Activated CD4-positive, alpha-beta T cell treated with anti-CD3 and anti-CD28 coated beads, Interleukin-2, Interleukin-6, amounts not matched to agents 100 ng/mL and 50 ng/mL, durations not matched to agents 16 hours and 8 hours (primary cell): ENCODE measurements at places on chromosomes 1 and 21.
A peak's percentile ranks its signal among the peaks of the same experiment; 100 is the strongest.

DNA sequence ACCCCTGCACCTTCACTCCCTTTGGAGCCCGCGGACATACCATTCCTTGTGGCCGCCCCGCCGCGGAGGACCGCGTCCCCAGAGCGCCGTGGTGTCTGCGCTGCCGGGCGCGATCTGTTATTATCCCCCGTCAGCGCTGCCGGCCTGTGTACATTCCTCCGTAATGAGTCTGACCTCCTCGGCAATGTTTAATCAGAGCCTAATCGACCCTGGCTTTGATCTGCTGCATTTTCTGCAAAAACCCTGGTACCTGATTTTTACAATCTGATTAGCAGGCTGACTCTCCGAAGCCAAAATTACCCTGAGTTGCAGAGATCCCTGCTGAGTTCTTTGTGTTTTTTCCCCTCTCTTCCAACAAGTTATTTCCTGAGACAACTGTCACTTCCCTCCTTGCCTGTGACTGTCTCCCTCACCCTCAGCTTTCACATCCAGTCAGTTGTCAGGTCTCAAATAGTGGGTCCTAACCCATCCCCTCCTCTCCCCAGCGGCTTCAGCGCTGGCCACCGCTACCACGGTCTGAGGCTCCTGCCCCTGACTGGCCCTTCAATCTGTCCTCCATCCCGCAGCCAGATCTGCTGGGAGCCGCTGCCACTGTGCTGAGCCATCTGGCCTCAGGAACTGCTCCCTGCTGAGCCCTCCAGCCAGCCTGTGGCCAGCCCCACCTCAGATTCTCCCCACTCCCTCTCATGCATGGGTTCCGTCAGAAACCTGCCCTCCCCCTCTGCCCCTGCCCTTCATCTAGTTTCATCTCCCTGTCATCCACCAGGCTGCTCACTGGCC, 53.5 kb downstream of the GLIS1 start:
- no peak for DNase-seq

DNA sequence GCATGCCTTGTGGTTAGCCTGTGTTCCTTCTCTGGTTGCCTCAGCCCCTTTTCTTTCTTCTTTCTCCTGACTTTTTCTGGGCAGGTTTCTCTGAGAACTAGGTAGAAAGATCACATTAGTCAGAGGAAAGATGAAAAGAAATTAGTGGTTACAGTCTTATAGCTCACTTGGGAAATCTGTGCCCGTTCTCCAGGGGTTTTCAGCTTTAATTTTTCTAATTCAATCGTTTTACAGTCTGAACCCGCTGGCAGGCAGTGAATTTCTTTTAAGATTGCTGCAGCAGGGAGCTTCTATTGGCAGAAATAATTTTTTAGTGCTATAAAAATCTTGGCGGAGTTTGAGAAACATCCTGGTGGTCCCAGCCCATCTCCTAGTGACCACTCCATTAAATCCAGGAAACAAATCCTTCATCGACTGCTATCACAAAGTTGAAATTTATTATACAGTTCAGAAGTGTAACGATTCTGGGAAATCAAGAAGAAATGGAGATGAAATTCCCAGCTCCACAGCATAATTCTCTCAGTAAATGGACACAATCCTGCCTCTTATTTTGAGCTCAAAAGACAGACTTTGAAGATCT, 113.1 kb downstream of the PCP4 start:
- no peak for DNase-seq

DNA sequence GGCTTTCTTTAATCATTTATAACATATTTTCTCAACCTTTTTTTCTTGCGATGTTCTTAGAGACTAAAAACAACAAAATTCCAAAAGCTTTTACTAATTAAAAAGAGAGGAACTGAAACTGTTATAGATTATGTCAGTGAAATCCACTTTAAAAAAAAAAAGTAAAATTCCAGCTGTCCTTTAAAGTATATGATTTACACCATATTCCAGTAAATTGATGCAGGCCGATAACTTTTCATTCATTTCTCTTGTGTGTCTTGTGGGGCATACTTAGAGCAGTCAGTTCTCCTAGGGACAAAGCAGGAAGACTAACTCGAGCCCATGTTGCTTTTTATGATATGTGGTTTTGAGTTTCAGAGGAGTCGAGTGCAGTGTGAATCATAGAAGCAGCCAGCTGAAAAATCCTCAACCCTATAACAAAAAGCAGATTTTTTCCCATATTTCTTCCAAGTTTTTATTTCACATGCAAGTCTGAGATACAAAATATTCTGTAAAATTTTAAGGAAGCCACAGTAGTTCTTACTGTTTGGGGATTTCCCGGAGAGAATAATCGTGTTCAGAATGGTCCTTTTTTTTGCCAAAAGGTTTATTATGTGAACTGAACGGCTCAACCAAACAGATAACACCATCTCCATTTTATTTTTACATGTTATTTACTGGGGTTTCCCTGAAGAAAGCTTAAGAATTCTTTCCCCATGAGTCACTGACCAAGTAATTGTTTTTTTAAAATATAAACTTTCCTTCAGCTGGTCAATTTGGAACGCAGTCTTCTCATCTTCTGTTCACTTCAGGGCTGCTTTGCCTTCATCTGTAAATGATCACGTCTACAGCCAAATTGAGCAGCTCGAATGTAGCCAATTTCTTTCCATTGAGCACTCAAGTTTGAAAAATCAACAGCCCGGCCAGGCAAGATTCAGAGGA, 77.0 kb upstream of the C1orf105 start:
- peak; percentile 48 for DNase-seq

DNA sequence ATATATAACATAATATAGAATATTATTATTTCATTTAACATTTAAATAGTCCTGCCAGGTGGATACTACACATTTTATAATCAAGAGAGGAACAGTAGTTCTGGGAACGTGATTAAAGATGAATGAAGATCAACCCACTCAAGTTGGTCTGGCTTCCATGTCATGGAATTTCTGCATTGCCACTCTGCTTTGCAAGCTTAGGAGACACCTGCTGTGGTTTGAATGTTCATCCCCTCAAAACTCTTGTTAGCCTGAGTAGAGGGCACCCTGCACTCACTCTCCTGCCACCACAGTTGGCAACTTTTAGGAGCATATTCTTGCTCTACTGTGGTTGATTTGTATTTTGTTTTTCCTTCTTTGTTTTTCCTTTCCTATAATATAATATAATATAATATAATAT, 153.2 kb downstream of the GLUL start:
- no peak for DNase-seq

DNA sequence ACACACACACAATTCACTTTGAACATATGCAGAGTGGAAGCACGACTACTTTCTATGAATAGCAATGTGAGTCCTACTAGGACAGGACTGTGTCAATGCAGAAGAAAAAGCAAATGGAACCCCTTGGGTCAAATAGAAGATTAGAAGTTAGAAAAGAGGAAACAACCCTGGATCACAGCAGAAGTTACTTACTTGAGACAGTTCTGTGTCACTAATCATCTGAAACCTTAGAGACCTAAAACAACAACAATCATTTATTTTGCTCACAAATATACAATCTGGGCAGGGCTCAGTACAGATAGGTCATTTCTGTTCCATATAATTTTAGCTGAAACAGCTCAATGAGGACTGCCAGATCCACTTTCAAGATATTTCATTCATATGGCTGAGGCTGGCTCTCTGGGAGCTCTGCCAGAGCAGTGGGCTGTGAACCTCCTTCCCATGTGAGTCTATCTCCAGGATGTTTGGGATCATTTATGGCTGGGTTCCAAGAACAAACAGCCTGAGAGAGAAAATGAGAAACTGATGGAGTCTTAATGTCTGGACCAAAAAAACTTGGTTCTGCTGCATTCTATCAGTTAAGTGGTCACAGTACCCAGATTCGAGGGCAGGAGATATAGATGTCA, 42.5 kb upstream of the IL10 start:
- DNase-seq, result no peak

DNA sequence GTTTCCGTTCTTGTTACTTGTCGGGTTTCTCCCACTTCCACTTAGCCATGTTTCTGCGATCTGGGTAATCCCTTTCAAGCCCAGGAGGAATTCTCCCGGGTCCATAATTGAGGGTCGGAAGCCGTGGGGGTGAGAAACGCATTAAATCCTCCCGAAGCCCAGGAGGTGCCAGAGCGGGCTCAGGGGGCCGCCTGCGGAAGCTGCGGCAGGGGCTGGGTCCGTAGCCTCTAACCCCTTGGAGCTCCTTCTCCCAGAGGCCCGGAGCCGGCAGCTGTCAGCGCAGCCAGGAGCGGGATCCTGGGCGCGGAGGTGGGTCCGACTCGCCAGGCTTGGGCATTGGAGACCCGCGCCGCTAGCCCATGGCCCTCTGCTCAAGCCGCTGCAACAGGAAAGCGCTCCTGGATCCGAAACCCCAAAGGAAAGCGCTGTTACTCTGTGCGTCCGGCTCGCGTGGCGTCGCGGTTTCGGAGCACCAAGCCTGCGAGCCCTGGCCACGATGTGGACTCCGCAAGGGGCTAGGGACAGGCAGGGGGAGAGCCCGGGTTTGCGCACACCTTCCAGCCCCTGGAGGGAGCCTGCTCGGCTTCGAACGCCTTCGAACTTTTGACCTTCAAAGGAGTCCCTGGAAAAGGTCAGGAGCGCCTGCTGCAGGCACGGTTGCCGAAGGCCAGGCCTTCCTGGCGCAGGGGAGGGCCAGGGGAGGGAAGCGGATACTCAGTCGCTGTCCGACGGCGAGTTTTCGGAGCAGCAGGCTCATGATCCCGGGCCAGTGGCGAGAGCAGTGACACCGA, 1.7 kb upstream of the SIM2 start:
- DNase-seq, result no peak

GRCh38 chr1:5901150-5901549, 91.1 kb downstream of the NPHP4 start:
- no peak for DNase-seq
